Anterior cingulate cortex (tissue), 58 donors: ENCODE measurements at places on chromosomes 11 and 22.

GRCh38 chr11:89327885-89328284 is 150.2 kb downstream of the TYR start:
- DNase-seq: no peak

GRCh38 chr11:67054836-67055523 is 1.7 kb upstream of the RHOD start:
- no peak for DNase-seq

DNA sequence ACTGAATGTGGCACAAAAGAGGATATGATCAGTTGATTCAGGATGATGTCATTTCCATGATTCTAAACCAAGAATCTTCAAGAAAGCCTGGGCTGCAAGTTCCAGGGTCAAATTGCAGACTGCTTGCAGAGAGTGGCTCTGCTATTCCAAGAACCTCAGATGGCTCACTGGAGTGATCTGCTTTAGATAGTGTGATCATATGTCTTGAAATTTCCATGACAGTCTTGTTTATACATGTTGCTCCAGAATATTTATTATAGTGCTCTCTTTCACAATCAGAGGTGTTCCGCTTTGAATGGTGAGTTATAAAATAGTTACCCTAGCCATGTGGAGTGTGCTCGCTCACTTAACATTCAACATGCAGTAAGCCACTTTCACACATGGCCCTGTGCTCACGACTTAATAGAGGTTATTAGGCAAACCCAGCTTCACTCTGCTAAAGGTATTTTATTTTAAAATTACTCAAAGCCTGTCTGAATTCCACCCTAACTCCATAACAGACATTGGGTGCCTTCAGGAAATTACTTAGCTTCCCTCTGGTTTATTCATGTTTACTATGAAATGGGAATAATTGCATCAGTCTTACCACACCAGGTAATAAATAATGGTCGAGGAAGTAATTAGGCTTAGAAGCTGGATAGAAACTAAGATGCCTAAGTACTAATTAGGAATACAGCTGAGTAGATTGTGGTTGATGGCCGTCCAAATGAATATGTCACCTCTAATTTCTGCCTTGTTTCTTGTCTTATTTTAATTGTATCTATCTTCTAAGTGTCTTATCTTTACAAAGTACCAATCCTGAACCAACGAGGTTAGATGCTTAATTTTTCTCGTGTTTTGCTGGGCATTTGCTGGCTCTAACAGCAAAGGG is 187.9 kb downstream of the ETS1 start:
- no peak for DNase-seq

- DNase-seq: no peak
Measured at GRCh38 chr11:45616802-45617549, 48.4 kb downstream of the CHST1 start.

DNA sequence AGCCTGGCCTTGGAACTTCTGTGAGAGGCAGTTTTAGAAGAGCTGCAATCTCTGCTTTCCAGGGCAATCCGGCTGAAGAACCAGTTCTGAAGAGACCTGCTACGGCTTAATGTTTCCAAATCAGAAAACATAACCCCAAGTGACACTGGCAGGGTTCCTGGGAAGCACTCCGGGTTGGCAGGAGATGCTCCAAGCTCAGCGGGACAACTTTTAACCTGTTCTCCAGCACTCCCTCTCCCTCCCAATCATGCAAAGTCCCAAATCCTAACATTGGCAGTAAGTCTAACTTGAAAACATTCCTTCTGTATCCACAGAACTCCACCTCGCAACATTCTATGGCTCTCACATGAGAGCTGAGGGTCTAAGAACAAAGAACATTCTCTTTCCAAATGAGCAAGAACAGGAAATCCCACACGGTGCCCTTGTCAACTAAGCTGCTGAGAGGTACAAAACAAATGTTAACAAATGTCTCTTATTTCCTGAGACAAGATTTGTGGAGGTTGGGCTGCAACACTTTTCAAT is 48.5 kb upstream of the MN1 start:
- DNase-seq: no peak

DNA sequence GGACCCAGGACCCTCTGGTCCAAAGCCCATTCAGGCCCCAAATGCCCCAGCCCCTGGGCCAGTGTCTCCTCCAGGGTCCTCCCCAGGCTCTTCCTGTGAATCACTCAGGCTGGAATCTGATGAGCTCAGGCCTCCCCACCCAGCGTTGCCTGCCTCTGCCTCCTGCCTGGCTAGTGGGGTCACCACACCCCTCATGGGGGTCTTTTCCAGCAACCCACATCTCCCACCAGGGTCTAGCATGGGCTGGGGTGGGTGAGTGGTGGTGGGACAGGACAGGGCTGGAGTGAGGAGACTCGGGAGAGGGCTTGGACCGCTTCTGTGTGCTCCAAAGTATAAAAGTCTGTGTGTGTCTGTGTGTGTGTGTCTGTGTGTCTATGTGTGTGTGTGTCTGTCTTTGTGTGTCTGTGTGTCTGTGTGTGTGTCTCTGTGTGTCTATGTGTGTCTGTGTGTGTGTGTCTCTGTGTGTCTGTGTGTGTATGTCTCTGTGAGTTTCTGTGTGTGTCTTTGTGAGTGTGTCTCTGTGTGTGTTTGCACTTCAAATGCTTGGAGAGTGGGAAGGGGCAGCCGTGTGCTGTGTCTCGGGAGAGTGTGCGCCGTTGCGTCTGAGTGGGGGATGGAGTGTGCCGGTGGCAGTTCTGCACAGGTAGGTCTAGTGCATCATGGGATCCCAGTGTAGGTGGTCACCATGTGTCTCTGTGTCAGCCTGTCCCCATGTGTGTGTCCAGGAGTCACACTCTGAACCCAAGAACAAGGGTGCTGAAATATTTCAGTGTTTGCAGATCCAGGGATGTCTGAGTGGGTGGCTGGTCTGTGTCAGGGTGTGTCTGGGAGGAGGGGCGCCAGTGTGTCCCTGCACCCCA is 8.8 kb downstream of the RIN1 start:
- DNase-seq: no peak

GRCh38 chr11:86708669-86709068 is 36.3 kb upstream of the ME3 start:
- DNase-seq: no peak

GRCh38 chr11:76700177-76701100 is 29.9 kb upstream of the LRRC32 start:
- DNase-seq: no peak

- DNase-seq: no peak
Measured at GRCh38 chr11:2721210-2721916, 21.6 kb upstream of the KCNQ1OT1 start.

GRCh38 chr22:45672564-45673481 is 1.2 kb downstream of the ATXN10 start:
- DNase-seq: no peak

- DNase-seq: no peak
Measured at GRCh38 chr11:119193001-119193400, 7.7 kb downstream of the NHERF4 start.

- DNase-seq: no peak
Measured at GRCh38 chr11:91825777-91826176, 398.8 kb upstream of the FAT3 start.

GRCh38 chr11:128174465-128175291 is 412.7 kb downstream of the ETS1 start:
- DNase-seq: no peak

GRCh38 chr11:106156290-106156937 is 79.0 kb downstream of the AASDHPPT start:
- no peak for DNase-seq

GRCh38 chr11:58286249-58286648 is 18.2 kb upstream of the OR10W1 start:
- DNase-seq: no peak

- no peak for DNase-seq
Measured at GRCh38 chr11:12276356-12276755, 101.0 kb upstream of the PARVA start.

DNA sequence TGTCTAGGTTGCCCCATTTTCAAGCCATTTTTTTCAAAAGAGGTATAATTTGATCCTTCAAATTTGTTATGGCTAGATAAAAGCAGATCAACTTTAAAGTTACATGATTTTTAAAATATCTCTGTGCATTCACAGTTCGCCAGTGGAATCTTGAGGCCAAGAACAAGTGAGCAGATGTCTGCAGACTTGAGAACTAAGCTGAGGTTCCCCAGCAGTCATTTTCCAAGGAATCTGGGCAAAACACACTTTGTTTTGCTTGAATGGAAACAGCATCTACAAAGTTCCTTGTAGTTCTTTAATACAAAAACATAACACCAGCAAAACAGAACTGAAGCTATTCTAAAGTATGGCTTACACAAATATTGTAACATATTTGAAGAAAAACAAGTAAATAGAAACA is 7.7 kb downstream of the MPPED2 start:
- DNase-seq: no peak

GRCh38 chr22:39454385-39454871 is 2.4 kb upstream of the MGAT3 start:
- DNase-seq: no peak

GRCh38 chr11:57340039-57340615 is 2.0 kb downstream of the P2RX3 start:
- DNase-seq: no peak

GRCh38 chr11:64660205-64660604 is 62.8 kb downstream of the NRXN2 start:
- DNase-seq: no peak

- no peak for DNase-seq
Measured at GRCh38 chr11:67663532-67664212, 10.8 kb downstream of the ALDH3B2 start.

- no peak for DNase-seq
Measured at GRCh38 chr22:47575291-47575690, 812.8 kb downstream of the TBC1D22A start.

GRCh38 chr11:36241497-36241896 is 47.7 kb downstream of the COMMD9 start:
- DNase-seq: no peak

- DNase-seq: no peak
Measured at GRCh38 chr11:9576701-9577381, 3.4 kb downstream of the WEE1 start.
